ENCODE measurements at places on chromosomes 12 and 14.

- no peak for DNase-seq
Observed at GRCh38 chr12:94271351-94271750, 123.0 kb downstream of the PLXNC1 start.

GRCh38 chr14:74591394-74591793 is 20.6 kb downstream of the LTBP2 start:
- no peak for DNase-seq

DNA sequence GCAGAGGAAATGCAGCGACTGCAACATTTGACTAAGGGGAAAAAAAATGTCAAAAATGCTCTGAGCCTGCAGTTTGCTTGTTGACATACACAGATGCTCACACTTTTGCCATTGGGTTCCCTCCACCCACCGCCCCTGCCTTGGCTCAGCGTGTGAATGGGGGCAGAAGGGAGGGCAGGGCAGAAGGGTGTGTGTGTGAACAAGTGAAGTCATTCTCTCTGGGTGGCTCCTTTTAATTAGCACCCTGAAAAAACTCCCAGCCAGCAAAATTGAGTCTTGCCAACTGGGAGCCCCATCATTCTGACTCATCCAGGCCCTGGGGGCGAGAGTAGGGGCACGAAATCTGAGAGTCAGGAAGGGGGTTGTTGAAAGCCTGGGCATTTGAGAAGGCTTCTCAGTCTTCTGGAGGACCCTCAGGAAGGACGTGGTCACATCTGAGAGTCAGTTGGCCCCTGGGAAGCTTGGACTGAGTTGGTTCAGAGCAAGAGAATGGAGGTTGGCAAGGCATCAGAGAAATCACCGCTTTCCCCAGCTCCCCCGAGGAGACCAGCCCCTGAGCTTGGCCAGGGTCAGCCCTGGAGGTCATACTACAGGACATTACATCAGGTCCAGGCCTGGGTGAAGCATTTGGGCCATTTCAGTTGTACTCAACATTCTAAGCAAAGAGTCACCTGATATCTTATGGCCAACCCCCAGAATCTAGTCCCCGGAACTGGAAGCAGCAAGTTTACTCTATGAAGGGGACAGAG is 22.7 kb upstream of the KRT78 start:
- no peak for DNase-seq

GRCh38 chr14:44951051-44951450 is 10.7 kb downstream of the KLHL28 start:
- no peak for DNase-seq

All from activated T-cell treated with anti-CD3 and anti-CD28 coated beads for 1 hour (primary cell).